ENCODE measurements at places on chromosomes 4 and X. TPM values are rescaled to one million over a fixed set of nuclear protein-coding genes. Genes with fewer than 3 reads are reported as not detected.

SLC26A1 gene
- not detected for total RNA-seq

DNA sequence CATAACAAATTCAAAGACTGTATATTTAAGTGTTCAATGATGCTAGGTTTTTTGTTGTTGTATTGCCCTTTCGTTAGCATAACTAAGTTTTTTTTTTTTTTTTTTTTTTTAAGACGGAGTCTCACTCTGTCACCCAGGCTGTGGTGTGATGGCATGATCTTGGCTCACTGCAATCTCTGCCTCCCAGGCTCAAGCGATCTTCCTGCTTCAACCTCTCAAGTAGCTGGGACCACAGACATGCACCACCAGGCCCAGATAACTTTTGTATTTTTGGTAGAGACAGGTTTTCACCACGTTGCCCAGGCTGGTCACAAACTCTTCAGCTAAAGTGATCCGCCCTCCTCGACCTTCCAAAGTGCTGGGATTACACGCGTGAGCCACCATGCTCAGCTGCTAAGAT lies 7.0 kb downstream of the SH3BGRL start:
- no peak for DNase-seq

GRIA2 gene
- total RNA-seq = not detected

BDH2 gene
- total RNA-seq = 16.2 TPM

- no peak for DNase-seq
Observed at GRCh38 chr4:42600578-42600977, 56.3 kb downstream of the ATP8A1 start.

MAOA gene
- total RNA-seq = 0.27 TPM

SYTL5 gene
- not detected for total RNA-seq

KLHL2 gene
- 36.8 TPM for total RNA-seq

FHDC1 gene
- total RNA-seq = 0.07 TPM

PNCK gene
- 0.30 TPM for total RNA-seq

DNA sequence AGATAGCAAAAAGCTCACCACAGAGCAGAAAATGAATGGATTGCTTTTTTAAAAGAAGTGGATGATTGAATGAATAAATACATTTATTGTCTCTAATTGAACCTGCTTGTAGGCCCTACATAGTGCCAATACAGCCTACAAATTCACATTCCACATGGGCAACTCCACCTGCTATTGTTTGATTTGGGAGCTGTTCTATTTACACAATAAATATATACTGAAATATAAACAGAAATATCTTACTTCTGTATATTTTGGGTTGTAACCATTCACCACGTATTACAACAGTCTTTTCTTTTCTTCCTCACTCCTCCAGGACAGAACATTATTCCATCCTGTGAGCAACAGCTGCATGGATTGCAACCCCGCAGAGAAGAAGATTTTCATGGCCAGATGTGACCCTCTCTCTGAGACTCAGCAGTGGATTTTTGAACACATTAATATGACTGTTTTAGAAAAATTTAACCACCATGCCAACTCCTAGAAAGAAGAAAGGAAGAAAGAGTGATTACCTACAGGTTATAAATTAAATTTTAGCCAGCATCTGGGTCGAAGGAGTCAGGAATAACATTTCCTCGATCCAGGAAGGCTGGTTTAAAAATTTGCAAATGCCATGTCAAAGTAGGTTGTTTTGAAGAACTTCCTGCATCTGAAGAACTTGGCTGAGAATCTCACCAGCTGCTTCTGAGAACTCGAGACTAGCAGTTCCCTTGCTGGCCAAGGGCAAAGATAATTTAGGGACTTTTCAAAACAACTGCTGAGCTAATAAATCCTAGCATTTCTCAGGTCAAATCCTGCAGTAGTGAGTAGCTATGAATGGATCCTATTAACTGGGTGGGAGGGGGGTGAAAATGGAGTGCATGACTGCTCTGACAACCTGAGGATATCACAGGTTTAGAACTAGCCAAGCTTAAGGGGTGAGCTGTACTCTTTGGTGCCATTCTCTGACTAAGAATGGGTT lies 128.7 kb upstream of the GALNT7 start:
- no peak for DNase-seq

DNA sequence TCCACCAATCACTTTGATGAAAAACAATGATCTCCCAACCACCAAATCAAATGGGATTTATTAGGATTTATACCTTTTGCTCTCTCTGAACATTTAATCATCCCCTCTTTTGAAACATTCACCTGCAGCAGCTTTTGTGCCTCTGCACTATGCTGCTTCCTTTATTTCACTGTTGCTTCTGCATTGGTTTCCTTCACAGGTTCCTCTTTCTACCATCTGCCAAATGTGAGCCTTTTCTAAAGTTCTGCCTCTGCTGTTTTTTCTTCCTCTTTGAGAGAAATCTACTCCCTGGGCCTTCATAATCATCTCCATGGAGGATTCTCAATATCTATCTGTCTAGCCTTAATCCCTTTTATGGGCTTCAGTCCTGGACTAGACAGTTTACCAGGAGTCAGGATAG lies 24.7 kb downstream of the CUL4B start:
- DNase-seq = no peak

DNA sequence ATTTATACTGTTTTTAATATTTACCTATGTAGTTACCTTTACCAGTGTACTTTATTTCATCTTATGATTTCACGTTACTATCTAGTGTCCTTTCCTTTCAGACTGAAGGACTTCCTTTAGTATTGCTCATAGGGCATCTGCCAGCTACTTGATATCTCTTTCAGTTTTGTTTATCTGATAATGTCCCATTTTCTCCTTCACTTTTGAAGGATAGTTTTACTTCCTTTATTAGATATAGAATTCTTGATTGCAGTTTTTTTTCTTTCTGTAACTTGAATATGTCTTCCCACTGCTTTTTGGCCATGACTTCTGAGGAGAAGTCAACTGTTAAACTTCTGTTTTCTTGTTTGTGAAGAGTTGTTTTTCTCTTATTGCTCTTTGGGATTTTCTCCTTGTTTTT lies 69.4 kb upstream of the MAGED1 start:
- DNase-seq = no peak

- peak; percentile 26 for DNase-seq
Observed at GRCh38 chrX:40068048-40068447, 29.7 kb downstream of the BCOR start.

CD38 gene
- total RNA-seq = 18.5 TPM

TRAM1L1 gene
- total RNA-seq = not detected

- DNase-seq = no peak
Observed at GRCh38 chr4:34720571-34720970, 1523.7 kb downstream of the ARAP2 start.

DNA sequence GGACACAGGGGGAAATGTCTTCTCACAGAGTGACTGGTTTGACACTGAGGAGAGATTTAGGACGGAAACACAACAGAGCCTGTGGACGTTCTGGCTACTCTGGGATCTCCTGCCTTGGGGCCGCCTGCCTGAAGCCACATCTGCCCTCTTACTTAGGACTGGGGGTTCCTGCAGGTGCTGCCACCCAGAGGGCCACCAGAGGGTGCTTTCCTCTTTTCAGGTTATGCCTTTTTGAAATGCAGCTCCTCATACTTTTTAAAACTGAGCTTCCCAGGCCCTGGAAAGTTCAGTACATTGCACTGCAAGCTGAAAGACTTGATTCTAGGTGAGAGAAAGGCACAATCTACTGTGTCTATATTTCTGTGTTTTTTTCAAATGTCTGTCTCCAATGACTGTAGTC lies 92.2 kb upstream of the PGRMC2 start:
- peak; percentile 24 for DNase-seq

ATP2B3 gene
- not detected for total RNA-seq

- no peak for DNase-seq
Observed at GRCh38 chrX:66149519-66149918, 14.5 kb upstream of the HEPH start.

CXCL10 gene
- total RNA-seq = 0.41 TPM

GRCh38 chr4:48777739-48778138 lies 2.3 kb downstream of the FRYL start:
- no peak for DNase-seq

DNA sequence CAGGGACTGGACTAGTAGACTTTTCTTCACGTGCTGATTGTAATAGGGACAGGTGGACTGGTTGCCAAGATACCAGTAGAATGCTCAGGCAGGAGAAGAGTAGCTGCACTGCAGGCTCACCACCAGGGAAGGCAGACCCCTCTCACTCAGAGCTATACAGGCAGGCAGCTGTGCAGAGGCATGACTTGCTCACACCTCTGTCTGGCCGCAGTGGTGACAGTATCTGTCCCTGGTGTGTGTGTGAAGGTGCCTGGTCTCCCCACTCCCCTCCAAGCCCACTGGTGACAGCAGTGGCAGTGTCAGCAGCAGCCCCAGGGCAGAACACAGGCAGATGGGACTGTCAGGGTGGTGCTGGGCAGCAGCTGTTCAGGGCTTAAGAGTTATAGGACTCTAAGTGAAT lies 140.7 kb downstream of the RPS6KA6 start:
- no peak for DNase-seq

- DNase-seq = no peak
Observed at GRCh38 chrX:16664074-16664473, 14.1 kb downstream of the S100G start.

DNA sequence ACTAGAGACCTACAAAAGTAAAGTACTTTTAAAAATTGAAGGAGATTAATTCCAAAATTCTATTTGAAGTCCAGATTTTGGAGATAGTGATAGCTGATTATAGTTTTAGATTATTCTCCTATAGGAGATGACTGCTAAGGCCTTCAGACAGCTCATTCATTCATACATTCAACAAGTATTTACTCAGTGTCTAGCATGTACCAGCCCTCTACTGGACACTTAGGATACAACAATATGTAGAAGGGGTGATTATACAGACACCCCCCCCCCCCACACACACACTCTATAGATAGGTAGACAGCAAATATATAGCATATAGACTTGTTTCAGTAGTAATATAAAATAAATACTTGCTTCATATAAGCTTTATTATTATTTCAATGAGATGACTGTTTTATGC lies 60.4 kb upstream of the TAF9B start:
- DNase-seq = peak; percentile 4

DNA sequence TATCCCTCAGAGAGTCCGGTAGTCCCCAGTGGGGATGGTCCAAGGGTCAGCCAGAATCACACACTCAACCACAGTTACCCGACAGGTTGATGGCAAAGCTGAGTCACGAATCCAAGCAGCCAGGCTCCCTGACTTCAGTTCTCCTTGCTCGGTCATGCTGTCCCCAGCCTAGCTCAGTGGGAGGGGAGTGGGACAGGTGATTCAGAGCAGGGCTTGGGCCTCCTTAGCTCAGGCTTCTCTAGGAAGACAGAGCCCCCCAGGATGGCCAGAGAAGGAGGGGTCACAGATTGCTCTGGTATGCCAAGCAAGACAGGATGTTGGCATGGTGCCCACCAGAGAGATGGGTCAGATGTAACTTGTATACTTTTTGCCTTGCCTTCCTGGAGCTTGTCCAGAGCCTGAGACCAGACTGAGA lies 66.5 kb downstream of the EFNB1 start:
- peak; percentile 7 for DNase-seq

NR3C2 gene
- 5.3 TPM for total RNA-seq

Data from activated naive CD4-positive, alpha-beta T cell treated with anti-CD3 and anti-CD28 coated beads for 36 hours (primary cell).